ENCODE measurements at places on chromosomes 5 and 9.
A peak's percentile ranks its signal among the peaks of the same experiment; 100 is the strongest.

DNA sequence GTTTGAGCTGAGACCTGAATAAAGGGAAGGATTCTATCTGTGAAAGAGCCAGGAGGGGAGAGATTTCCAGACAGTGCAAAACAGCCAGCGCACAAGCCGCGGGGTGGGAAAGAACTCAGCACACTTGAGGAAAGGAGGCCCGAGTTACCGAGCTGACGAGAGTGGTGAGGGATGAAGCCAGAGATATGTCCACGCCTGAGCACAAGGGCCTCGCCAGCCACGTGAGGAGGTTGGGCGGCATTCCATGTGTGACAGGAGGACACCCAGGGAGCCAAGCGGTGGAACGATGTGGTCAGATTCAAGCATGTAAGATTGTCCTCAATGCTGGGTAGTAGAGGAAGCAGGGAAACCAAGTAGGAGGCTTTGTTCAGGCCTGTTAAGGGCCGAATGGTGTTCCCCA, 17.0 kb upstream of the SFXN1 start:
- no peak for DNase-seq

DNA sequence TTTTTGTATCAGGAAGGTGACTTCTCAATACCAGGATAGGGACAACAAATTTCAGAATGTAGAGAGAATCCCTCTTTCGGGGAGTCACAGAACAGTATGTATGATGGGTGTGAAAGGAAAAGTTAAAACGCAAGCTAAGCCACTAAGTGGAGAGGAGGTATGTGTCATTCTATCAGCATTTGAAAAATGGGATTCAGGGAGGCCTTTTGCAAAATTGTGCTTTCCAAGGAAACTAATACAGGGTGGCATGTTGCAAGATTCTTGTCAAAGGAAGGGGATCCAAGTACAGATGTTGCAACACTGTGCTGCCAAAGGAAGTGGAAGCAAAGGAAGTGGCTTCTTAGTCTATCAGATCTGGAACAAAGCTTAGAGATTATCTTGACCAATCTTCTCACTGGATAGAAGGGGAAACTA, 12.6 kb upstream of the TNIP1 start:
- DNase-seq, result peak; percentile 83

- no peak for DNase-seq
These were observed 1021.9 kb downstream of the CDH12 start for GRCh38 chr5:21831145-21831787.

- no peak for DNase-seq
These were observed 4.4 kb upstream of the SLC4A9 start for GRCh38 chr5:140355546-140355945.

DNA sequence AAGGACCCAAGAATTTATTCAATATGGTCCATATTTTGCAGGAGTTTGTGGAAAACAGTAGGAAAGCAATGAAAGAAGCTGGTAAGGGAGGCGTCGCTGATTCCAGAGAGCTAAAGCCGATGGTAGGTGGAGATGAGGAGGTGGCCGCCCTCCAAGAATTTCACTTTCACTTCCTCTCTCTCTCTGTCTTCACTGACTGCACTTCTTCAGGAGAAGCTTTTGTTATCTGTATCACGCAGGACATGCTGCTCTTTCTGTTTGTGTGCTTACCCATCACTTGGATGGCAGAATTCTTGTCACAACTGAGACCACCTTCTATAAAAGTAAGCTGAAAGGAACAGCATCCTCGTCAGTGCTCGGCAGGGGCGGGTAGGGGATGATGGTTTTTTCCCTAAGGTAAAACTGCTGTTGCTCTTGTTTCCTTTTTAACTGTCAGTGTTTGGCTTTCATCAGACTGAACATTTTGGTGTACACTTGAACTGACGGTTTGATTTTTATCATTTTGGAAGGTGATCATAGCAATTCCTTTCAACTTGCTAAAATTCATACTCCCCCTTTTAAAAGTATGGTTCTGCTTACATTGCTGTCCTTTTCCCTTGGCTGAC, 62.4 kb upstream of the FSD1L start:
- DNase-seq, result peak; percentile 47

- DNase-seq, result no peak
These were observed 41.0 kb upstream of the DMRT3 start for GRCh38 chr9:935348-935965.

GRCh38 chr5:21681911-21682310, 1171.2 kb downstream of the CDH12 start:
- DNase-seq, result no peak

- DNase-seq, result no peak
These were observed 7.2 kb downstream of the CSNK1A1 start for GRCh38 chr5:149544028-149544420.

DNA sequence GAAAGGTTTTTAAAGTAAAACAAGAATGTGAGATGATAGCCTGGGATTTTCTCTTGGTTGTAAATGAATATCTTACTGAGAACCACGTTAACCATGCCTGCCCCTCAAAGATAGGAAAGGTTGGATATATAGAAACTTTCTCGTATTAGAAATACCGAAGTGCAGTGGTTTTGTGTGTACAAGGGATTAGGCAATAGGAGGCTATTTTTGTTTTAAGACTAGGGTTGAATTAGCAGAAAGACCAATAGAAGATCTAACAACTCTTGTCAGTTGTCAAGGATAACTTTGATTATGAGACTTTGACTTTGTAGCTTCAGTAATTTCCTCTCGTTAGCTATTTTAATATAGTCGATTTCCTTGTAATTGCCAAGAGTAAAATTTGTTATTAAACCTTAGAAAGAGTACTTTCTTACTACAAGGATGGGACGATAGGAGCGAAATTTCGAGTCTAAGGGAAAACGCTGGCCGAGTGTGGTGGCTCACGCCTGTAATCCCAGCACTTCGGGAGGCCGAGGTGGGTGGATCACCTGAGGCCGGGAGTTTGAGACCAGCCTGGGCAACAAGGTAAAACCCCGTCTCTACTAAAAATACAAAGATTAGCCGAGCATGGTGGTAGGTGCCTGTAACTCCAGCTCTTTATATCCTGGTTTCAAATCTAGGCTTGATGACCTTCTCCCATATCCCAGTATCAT, 838 bp downstream of the POLK start:
- no peak for DNase-seq

DNA sequence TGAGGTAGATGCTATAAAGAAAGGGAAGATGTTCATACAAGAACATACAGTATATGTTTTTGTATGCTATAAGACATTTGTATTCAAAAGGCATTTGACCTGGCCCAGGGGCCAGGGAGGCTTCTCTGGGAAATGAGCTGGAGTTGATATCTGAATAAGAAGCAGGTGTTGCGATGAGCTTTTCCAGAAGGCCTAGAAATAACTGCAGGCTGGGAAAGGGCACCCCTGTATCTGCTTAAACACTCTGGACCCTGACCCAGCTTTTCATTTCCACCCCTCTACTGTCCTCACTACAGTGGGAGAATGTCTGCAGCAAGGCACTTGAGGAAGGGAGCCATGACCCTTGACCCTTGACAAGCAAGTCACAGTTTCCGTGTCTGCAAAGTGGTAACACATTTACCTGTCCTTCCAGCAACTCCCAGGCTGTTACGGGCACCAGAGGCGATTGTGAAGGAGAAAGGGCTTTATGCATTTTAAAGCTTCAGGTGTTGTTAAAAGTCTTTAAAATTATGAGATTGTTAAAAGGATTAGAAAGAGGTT, 88.2 kb upstream of the PANK3 start:
- no peak for DNase-seq

DNA sequence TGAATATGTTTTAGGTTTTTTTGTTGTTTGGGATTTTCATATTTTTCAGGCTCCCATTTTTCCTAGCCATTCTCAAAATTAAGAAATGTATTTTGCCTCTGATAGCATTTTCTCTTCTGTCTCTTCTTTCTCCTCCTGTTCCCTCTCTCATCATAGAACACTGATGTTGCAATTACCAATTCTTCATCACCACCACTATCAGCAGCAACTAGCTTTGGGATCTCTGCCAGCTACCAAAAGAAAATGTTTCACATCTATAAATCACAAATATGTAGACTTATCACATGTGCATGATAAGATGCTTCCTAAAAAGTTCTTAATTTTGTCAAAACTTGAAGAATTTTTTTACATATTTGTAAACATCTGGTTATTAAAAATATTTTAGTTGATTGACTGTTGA, 887.1 kb downstream of the MAT2B start:
- DNase-seq, result no peak
